Stimulated activated CD8-positive, alpha-beta memory T cell treated with anti-CD3 and anti-CD28 coated beads, Interleukin-4, amount 100 ng/mL, for 1 hour (primary cell): ENCODE measurements at places on chromosomes 6 and 20.

DNA sequence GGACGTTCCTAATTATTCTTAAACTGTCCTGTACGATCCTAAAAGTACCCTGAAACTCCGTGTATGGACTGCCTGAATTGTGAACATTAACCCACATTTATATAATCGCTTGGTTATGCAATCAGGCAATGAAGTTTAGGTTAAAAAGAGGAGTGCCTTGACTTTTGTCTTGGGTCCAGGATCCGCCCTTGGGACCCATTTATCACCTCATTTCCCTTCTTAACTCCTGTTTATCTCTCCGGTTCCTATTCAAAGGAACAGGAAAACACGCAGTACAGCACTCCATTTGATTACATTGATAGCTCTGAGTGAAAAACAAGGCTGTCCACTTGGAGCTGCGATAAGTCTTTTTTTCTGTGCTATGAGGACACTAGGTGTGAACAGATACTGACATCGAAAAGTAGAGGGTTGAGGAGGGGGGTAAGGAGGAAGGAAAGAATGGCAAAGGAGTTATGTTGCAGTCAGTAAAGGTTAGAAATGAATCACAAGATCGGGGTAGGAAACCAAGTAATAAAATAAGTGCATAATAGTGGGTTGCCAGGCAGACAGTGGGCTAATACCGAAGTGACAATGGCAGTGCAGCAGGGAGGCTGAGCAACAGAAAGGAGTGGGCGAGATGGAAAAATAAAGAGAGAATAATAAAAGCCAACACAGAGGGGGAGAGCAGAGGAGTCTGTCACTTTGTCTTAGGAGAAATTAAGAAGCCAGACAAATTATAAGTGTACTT lies 15.9 kb upstream of the PCK1 start:
- DNase-seq, result no peak

GRCh38 chr6:28682542-28682941 lies 156.9 kb downstream of the GPX5 start:
- no peak for DNase-seq

GRCh38 chr20:43653966-43654365 lies 12.9 kb upstream of the MYBL2 start:
- no peak for DNase-seq

DNA sequence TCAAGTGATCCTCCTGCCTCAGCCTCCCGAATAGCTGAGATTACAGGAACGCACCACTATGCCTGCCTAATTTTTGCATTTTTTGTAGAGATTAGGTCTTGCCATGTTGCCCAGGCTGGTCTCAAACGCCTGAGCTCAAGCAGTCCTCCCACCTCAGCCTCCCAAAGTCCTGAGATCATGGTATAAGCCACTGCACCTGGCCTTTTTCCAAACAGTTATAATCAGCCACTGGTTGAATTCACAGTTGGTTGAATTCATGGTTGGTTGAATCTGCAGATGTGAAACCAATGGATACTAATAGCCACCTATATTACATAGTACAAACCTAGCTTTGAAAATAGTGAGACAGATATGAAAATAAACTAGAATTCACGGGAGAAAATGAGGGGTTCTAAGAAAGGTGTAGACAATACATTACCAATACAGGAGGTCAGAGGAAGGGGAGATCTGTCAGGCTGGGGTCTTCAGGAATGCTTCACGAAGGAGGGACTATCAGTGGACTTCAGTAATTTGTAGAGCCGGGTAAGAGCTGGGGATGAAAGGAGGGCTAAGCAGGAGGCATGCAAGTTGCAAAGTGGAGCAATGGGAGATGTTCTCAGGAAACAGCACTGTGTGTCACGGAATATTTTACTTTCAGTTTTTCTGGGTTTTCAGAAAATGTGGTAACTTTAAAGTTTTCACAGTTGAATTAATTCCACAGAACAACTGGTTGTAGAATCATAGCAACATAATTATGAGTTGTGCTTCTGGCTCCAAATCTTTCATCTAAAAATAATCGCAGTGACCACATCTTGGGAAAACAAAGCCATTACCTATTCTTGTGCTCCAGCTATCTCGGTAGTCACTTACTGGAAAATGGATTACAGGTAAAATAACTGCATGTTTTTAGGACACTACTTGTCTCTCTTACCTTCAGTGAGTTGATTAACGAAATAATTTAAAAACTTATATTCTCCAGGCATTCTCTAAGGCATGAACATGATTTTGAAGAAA lies 12.9 kb upstream of the CEP85L start:
- DNase-seq, result no peak

GRCh38 chr6:134288538-134289203 lies 29.2 kb downstream of the SGK1 start:
- DNase-seq, result no peak

DNA sequence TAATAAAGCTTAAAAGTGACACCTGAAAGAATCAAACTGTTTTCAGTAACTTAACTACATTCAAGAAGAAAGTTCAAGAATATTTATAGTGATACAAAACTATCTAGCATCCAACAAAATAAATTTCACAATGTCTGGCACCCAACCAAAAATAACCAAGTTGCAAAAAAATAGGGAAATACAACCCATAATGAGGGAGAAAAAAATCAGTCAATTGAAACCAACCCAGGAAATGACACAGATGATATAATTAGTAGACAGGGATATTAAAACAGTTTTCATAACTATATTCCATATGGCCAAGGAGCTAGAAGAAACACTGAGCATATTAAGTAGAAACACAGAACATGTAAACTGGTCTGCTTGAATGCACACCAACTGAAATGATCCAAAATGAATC lies 120.2 kb upstream of the BEND3 start:
- DNase-seq, result no peak

DNA sequence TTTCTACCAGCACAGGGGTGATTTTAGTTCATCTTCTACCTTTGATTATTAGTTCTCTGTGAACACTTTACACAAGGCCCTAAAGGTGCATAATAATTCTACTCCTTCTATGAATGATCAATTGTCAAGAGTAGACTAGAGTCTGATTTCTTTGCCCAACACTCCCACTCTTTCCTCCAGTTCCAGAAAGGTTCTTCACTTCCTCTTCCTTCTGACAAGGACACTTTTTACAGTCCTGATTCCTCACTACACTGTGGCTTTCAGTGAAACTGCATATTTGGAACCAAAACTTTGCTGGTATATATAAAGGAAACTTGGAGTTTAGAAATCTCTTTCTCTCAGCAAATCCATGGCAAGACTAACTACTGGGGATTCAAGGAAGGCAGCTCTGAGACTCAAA lies 10.6 kb upstream of the RSPO3 start:
- no peak for DNase-seq

GRCh38 chr20:18004384-18005031 lies 35.7 kb downstream of the MGME1 start:
- no peak for DNase-seq

DNA sequence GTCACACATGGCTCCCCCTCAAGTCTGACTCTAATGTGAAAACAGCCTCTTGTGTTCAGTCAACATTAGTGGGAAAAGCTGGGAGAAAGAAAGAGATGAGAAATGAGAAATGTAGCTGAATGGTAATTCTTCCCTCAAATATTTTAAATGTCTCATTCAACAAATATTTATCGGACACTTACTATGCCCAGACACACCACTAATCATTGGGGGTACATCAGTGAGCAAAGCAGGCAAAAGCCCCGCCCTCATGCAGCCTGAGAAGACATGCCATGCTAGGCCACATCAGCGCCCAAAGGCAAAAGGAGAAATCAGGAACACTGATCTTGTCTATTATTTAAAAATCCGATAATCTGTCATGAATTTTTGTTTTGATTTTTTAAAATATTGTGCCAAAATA lies 89.9 kb upstream of the ASF1A start:
- DNase-seq, result no peak

DNA sequence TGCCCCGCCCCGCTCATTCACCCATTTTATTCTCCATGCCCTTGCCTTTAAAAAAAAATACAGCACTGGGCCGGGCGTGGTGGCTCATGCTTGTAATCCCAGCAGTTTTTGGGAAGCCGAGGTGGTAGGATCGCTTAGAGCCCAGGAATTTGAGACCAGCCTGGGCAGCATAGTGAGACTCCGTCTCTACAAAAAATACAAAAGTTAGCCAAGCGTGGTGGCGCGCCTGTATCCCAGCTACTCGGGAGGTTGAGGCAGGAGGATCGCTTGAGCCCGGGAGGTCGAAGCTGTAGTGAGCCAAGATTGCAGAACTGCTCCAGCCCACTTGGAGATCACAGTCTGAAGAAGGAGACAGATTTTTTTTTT lies 407 bp upstream of the KIF6 start:
- no peak for DNase-seq

DNA sequence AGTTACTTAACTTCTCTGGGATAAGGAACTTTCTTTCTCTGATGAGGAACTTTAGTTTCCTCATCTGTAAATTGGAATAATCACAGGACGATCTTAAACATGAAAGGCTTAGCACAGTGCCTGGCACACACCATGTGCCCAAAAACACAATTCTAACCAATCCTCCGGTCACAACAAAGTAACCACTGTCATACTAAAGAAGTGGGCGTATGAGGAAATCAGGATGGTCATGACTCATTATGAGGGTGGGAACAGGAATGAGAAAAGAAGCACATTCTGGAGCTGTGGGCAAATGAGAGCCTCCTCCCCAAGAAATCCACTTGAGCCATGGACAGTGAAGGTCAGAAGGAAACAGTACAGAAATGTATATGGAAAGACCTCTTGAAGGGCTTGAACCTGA lies 82.9 kb downstream of the LRFN2 start:
- DNase-seq, result no peak

DNA sequence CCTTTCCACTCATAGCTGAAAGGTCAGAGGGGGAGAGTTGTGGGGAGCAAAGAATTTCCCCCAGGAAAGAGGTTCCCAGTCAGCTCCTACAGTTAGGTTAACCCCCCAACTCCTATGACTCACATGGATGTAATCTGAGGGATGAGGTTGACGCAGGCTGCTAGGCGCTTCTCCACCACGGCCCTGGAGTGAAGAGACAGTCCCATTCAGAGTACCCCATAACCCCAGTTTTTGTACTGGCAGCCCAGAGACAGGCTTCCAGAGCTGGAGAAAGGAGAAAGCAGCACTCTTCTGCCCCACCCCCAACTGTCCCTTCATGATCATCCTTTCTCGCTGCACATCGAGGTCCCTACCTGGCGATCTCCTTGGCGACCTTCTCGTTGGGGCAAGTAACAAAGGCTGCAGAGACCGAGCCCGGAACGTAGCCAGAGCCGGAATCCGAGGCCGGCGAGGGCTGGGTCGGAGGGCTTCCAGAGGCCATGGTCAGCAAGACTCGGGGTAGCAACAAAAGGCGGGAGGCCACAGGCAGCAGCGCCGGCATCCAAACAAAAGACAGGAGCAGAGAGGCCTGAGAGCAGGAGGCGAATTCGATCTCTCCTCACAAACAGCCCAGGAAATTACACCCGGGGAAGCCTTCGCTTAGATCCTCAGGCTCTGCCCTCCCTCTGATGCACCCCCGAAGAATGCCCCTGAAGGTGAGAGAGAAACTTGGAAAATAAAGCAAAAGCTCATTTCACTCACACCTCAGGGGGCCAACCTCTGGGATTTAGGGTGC lies 592 bp downstream of the CUTA start:
- no peak for DNase-seq

DNA sequence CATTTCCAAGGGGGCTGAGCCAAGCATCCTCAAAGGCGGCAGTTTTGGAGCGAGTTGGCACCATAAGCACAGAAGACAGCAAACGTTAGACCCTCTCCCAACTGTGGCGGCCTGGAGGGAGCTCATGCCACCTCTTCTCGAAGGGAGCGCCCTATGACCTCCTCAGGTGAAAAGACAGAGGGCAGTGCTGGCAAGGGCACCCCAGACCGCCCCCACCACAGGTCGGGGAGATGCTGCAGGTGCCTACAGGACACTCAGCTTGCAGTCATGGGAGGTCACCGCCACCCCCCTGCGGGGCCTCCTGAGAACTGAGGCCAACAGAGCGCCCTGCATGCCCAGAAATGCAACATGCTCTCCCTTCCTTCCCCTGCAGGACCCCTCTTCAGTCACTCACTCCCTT lies 45.1 kb upstream of the BHLHE23 start:
- no peak for DNase-seq

GRCh38 chr6:30554962-30555815 lies 1.1 kb downstream of the GNL1 start:
- no peak for DNase-seq

DNA sequence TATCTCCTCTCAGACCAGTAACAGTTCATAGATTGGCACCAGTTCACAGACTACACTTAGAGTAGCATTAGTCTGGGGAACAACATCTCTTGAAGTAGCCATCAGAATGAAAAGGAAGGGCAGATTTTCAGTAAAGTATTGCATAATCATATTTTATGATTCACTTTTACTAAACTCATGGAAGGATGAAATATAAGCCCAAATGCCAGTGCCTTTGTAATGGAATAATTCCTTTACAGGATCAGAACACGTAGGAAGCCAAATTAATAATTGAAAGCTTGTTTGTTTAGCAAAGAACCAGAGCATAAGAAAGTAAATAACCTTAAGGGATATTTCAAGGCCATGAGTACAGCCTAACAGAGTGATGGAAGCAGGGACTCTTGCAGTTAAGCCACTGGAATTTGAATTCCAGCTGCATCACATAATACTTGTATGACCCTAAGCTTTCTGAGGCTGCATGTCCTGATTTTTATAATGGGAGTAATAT lies 11.4 kb upstream of the LOC128125822 start:
- DNase-seq, result no peak
